C1 segment of cervical spinal cord (tissue), 14 donors: ENCODE measurements at places on chromosomes 4 and X.

DNA sequence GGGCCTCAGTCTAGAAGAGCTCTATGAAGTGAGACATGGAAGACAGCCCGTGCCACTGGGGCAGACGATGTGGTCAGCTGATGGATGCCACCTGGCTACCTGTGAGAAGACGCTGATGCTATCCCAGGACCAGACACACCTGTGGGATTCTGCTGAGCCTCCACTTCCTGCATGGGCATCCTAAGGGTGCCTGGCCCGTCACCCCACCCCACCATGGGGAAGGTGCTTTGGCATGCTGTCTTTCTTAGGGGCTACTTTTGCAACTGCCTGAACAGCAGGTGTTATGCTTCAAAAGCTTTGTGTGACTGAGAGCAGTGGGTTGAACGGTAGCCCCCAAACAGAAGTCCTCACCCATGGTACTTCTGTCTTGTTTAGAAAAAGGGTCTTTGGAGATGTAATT is 65.0 kb upstream of the STS start:
- no peak for DNase-seq

DNA sequence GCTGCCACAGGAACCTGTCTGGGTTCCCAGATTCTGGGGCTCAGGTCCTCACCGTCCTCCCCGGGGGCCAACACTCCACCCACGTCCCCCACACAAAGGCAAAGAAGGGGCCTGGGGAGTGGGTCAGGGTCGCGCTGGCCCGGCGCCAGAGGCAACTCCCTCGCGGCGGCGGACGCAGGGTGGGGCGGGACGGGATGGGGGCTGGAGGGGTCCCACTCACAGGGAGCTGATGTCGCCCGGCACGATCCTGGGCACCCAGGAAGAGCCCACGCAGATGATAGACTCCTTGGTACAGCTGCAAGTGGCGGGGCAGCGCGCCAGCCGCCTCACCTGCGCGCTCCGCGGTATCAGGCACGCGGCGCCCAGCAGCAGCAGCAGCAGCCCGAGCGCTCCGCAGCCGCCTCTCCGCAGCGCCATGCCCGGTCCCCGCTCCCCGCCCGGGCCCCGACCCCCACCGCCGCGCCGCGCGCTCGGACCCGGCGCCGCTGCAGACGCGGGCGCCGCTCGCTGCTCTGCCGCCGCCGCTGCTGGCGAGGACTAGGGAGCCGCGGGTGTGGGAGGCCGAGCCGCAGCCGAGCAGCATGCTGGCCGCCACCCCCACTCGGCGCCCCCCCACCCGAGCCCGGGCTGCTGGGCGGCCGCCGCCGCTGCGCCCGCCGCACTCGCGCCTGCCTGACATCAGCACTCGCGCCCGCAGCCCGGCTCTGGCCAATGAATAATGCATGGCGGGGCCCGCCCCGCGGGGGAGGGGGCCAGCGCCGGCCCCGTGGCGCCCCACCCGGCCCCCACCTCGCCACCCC is at the start of gene LGI2:
Gene LGI2 (minus strand): TSS at position 670 of the 800 bp plus-strand sequence. CDS start 253 bp downstream, at position 417.
- peak; percentile 44 for DNase-seq

GRCh38 chrX:98077440-98077839 is 1193.7 kb downstream of the RPA4 start:
- no peak for DNase-seq

GRCh38 chr4:89820010-89820409 is 17.0 kb downstream of the SNCA start:
- DNase-seq: no peak

DNA sequence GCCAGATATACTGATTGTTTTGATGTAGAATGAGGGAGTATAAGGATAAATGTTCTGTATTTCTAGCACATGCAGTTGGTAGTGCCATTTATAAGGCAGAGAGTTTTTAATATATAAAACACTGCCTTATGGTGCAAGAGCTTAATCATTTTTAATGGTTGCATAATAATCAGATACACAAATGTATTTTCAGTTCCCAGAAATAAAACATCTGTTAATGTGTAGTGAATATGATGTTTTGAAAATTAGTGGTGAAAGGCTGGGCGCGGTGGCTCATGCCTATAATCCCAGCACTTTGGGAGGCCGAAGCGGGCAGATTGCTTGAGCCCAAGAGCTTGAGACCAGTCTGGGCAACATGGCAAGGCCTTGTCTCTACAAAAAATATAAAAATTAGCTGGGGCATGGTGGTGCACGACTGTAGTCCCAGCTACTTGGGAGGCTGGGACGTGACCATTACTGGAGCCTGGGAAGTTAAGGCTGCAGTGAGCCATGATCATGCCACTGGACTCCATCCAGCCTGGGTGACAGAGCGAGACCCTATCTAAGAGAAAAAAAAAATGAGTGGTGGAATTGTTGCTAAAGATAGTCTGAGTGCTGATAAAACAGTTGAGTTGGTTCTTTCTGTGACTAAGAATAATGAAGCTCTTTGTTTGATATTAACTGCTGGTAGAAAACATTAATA is 29.3 kb downstream of the CLCN3 start:
- DNase-seq: peak; percentile 2

DNA sequence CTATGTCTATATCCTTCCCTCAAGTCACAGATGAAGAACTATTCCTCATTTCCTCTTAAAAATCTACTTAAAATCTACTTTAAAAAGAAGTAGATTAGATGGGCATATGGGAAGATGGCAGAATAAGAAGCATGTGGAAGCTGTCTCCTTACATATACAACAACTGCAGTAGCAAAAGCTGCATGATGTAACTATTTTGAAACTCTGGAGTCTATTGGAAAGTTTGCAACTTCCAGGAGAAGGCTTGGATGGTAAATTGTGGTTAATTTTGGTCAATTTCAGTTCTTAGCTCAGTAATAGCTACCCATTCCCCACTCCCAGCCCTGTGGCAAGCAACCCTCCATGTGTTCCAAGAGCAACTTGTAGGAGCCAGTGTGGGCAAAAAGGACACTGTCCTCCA is 36.9 kb downstream of the MORC4 start:
- DNase-seq: no peak

DNA sequence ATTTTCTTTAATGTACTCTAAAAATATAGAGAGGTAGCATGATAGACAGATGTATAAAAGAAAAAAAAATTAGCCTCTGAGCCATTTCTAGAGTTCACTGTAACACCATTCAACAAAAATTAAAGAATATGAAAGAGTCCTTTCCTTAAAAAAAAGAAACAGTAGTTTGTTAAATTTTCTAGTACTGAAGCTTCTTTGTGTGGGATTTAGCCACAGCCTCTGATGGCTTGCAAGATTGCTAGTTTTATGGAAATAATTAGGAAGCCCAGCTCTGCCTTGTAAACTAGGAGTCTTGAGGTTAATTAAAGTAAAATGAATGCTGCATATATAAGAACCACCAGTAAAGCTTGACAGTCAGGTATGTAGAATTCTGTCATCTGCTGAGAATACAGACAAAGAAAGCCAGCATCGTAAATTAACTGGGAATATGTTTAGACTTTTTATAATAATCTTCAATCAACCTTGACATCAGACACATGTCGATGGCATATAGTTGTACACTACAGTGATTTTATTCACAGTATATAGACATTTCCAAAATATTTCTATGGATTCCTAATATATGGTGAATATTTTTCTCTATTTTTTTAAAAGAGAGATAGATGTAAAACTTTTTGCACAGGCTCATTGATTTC is 44.8 kb upstream of the NEIL3 start:
- no peak for DNase-seq

DNA sequence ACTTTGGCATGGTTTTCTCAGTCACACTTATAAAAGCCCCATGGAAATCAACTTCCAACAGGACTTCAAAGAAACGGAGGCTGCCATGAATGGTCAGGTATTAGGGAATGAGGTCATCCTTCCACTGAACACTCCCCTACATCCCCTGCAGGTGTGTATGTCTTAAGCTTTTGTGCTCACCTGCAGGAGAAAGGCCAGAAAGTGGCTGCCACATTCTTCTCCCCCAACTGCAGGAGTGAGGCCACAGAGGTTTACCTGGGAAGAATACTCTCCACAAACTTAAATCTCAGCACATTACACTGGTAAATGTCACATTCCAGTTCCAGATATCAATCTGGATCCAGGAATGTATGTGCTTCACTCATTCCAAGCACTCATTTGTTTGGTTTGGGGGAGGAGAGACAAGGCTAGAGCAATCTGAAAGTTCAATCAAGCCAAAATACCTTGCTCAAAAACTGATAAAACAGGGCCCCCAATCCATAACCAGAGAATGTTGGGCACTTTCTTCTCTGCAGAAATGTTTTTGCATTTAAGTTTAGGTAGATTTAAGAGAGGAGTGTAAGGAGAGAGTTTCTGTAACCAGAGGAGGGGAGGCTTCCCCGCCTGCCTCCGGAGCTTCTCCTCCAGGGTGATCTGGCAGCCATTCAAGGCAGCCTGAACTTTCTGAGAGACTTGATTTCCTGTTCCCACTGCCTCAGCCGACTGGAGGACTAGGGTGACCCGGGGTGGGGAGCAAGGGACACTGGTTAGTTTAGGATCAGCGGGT is 15.4 kb downstream of the FAM9C start:
- no peak for DNase-seq

DNA sequence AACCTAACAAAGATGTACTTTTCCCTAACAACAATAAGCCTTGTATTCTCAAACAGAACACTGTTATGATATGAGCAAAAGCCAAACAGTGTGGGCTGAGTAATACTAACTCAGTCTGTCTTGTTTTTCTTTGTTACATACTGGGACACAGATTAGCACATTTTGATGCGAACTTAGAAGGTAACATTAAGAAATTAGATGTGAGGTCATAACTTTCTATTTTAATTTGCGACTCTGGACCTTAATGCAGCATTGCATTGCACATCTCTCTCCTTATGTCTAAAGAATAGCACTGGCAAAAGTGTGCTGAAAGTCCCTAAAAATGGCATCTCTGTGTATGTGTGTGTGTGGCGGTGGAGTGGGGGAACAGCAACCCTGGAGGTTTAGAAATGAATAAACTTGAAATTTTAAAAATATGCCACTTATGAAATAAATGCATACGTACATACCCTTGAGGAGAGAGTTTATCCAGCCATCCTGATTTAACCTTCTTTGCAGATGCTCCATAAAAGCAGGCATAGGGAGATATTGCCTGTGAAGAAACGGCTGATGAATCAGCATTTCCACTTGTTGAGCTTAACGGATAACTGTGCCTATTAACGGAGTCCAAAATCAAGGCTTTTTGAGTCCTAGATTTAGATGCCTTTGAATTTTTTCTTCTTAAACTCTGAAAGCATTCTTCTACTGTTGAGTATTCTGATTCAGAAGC is 34.2 kb downstream of the ARAP2 start:
- no peak for DNase-seq

DNA sequence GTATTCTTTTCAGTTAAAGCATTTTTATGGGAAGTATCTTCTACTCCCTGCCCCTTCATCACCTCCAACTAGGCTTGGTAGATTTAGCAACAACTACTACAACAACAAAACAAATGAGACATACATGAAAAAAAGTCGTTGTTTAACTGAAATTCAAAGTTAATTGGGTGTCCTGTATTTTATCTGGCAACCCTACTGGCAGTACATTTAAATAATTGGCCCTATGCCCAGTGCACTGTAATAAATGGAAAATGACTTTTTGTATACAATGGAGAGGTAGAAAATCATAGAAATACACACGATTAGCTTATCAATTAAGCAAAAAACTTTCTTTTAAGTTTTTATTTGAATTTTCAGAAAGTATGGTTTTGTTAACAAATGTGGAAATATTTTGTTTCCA is 21.4 kb upstream of the CLGN start:
- no peak for DNase-seq

- peak; percentile 65 for DNase-seq
Observed at GRCh38 chrX:130170752-130171445, 863 bp upstream of the RAB33A start.

GRCh38 chrX:72018277-72019112 is 107.8 kb downstream of the NHSL2 start:
- peak; percentile 43 for DNase-seq

GRCh38 chrX:153638436-153639176 is 8.4 kb upstream of the DUSP9 start:
- no peak for DNase-seq

GRCh38 chrX:38277802-38278201 is 49.5 kb downstream of the RPGR start:
- no peak for DNase-seq

- DNase-seq: no peak
Observed at GRCh38 chr4:176149680-176150355, 45.6 kb downstream of the SPATA4 start.
